Stimulated activated CD8-positive, alpha-beta memory T cell treated with anti-CD3 and anti-CD28 coated beads, Interleukin-4, amount 100 ng/mL, for 1 hour (primary cell): ENCODE measurements at places on chromosomes 13 and 19.

DNA sequence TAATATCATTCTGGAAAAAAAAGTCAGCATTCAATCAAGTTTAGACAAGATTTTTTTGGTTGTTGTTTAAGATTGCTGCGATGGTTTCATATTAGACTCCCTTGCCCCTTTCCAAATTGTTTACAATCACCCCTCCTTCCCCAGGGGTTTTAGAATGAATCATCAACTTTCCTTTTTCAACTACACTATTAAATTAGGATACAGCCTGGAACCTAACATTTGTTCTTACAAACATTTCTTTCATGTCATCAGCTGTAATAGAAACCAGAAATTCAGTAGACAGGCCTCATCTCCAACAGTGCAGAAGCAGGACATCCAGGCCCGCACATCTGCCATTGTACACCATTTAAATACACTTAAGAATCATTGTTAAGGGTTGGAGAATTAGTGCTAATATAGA, 44.4 kb upstream of the WDFY2 start:
- no peak for DNase-seq

- no peak for DNase-seq
Observed at GRCh38 chr19:29288256-29288655, 75.3 kb upstream of the UQCRFS1 start.

GRCh38 chr19:13092158-13092543, 10.5 kb downstream of the LYL1 start:
- no peak for DNase-seq

- no peak for DNase-seq
Observed at GRCh38 chr19:5881543-5882299, 11.4 kb upstream of the FUT5 start.

DNA sequence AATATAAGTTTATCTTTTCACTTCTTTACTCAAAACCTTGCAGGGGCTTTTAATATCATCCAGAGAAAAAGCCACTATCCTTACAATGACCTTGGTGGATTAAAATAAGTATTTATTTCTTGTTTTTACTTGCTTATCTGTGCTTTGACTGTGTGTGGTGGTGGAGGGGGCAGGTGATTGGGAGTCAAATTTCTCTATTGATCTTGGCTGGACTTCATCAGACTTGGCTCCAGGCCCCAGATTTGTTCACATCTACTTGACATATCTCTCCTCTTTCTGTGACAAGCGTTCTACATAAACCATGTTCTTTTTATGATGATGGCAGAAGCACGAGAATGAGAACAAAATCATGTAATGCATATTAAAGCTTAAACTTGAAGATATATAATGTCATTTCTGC, 670.8 kb downstream of the PCDH17 start:
- no peak for DNase-seq

GRCh38 chr13:90623318-90624011, 724.0 kb upstream of the MIR17HG start:
- DNase-seq: no peak

DNA sequence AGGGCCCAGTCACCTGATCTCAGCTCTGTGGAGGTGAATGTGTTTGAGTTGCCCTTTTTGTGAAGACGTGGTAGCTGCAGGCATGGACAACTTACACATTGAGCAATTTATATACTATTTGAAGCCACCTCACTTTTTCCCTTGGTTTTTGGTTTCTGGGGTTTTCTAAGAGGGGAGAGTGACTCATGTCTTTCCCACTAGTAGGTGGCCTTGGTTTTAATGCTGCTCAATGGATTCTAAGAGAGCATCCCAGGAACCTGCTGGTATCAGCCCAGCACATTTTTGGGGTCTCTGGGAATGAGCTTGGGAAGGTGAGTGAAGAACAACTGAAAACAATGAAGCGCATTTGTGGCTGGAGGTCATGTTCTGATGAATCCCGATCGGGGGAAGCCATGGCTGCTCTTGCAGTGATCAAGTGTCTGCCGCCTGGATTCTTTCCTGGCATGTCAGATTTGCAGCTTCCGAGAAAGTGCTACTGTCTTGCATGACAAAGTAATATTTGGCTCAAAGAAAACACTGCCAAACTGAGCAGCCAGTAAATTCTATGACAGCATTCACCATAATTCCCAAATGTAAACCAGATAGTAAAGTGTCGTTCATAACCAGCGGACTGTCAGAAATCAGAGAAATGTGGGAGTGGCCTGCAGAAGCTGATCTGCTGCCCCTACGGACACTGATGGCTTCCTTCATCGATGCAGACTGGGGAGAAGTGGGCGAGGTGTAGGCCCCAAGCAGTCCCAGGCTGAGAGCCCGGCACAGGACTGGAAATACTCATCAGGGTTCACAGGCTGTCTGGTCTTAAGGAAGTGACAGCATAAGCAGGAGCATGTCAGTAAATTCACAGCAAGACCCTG, 98.7 kb downstream of the COL4A2 start:
- DNase-seq: no peak

DNA sequence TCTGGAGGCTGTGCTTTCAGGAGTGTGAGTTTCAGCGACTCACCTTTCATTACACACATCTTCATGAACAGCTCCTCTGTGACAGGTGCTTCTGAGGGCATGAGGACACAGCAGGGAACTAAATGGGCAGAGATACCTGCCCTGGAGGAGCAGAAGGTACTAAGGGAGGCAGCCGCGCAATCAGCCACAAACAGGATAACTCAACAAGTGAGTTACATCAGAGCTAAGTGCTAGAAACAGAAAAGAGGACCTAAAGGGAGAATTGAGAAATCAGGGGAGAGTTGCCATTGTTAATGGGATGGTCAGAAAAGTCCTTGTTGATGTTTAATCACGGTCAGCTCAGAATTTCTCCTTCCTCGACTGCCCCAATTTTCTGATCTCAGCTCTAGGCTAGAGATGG, 42.5 kb downstream of the SYDE1 start:
- no peak for DNase-seq

GRCh38 chr19:19278315-19278714, 5.2 kb upstream of the TM6SF2 start:
- DNase-seq: no peak

GRCh38 chr13:112879283-112879833, 89.7 kb upstream of the MCF2L start:
- DNase-seq: no peak

- no peak for DNase-seq
Observed at GRCh38 chr19:35908010-35908441, at the start of gene TYROBP. Gene TYROBP (minus strand): TSS chr19:35908295. CDS start chr19:35908228, 67 bp downstream.

DNA sequence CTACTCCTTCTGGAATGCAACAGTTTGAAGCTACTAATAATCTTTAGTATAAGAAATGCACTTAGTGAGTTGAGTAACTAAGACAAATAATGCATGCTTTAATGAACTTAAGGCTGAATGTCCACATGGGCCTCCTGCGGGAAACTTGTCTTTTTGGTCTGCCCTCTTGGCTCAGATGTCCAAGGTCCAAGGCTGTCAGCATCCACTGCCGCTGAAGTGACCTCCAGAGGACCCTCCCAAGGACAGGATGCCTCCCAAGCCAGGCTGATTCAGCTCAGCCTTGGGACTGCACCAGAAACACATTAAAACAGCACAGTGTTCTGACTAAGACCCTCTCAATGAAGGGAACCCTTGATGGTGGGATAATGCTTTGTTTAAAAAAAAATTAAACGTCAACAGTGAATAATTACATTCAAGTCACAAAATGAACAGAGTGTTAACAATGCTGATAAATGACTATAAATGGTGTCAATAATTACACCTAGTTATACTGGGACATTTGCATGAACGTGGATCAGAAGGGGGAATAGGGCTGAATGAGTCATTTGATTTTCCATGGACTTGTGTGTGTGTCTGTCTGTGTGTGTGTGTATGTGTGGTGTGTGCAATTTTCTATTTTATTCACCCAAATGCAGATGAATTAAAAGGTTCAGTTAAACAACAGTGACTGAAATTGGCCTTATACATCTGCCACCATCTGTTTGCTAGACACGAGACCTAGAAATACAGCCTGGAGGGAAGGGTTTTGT, 150.5 kb downstream of the COL4A1 start:
- no peak for DNase-seq

DNA sequence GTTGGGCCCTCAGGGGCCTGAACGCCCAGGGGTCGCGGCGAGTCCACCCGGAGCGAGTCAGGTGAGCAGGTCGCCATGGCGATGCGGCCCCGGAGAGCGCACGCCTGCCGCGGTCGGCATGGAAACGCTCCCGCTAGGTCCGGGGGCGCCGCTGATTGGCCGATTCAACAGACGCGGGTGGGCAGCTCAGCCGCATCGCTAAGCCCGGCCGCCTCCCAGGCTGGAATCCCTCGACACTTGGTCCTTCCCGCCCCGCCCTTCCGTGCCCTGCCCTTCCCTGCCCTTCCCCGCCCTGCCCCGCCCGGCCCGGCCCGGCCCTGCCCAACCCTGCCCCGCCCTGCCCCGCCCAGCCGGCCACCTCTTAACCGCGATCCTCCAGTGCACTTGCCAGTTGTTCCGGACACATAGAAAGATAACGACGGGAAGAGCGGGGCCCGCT, at the start of gene CCNA1:
Gene CCNA1 (plus strand): TSS at position 390 of the 439 bp plus-strand sequence. CDS start 562 bp downstream, outside the sequence.
- no peak for DNase-seq

GRCh38 chr19:30968210-30968609, 381.0 kb downstream of the TSHZ3 start:
- DNase-seq: no peak

DNA sequence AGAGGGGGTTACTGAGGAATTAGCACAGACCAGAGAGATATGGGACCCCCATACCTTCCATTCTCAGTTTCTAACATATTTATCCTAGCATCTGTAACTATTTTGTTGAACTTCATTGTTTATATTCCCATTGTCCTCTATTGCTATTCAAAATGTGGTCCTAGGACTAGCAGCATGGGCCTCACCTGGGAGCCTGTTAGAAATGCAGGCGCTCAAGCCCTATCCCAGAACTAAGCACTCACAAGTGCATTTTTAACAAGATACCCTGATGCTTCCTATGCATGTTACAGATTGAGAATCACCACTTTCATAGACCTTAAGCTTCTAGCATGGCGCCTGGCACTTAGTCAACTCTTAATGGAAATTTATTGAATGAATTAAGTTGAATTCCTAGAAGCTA, 58.3 kb upstream of the TDRD3 start:
- DNase-seq: no peak

GRCh38 chr13:33138441-33138840, 122.2 kb downstream of the KL start:
- DNase-seq: no peak

DNA sequence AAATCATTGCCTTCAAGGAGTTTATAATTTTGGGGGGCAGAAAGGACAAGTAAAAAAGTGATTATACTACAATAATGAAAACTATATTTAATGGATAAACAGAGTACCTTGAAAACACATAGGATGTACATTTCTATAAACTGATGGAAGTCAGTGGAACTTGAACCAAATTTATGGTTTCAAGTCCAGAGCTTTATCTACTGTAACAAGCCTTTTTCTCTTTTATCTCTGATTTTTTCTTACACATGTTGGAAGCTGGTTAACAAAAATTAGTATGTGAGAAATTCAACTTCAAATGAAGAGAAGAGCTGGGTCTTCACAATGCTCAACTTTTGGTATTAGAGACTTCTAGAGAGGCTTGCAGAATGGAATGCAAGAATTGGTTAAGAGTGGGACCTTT, 393.6 kb downstream of the LMO7 start:
- DNase-seq: no peak

- DNase-seq: no peak
Observed at GRCh38 chr13:113096745-113097305, 8.8 kb upstream of the F7 start.

DNA sequence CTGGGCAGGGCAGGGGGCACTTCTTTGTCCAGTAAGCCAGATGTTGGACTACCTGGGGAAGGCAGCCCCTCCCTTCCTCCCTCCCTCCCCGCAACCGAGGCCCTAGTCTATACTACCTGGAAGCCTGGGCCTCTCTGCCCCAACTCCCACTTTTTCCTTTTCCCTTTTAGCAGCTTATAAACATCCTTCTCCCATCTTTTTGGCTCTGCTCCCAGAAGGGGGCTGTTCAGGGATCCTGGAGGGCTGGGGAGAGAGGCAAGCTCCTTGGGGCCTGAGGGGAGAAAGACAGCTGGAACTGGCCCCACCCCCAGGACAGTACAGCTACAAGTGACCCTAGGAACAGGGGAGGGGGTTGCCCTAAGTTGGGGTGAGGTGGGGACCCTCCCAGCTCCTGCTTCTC, 44.9 kb downstream of the LYL1 start:
- DNase-seq: no peak

GRCh38 chr19:47529018-47529742, 14.3 kb upstream of the NAPA start:
- no peak for DNase-seq

DNA sequence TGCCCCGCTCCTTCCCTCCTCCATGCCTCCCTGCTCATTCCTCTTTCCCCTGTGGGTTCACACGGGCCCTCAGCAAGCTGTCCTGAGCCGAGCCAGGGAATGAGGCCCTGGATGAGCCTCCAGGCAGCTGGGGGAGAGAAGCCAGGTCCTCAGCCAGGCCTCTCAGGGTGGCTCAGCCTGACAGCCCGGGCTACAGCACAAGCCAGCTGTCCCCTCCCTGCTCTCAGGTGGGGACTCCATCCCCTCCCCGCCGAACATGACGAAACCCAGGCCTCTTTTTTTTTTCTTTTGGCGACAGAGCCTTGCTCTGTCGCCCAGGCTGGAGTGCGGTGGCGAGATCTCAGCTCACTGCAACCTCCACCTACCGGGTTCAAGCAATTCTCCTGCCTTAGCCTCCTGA, 40.0 kb upstream of the MATK start:
- DNase-seq: no peak

- no peak for DNase-seq
Observed at GRCh38 chr19:46634656-46635218, 1.3 kb downstream of the GNG8 start.

DNA sequence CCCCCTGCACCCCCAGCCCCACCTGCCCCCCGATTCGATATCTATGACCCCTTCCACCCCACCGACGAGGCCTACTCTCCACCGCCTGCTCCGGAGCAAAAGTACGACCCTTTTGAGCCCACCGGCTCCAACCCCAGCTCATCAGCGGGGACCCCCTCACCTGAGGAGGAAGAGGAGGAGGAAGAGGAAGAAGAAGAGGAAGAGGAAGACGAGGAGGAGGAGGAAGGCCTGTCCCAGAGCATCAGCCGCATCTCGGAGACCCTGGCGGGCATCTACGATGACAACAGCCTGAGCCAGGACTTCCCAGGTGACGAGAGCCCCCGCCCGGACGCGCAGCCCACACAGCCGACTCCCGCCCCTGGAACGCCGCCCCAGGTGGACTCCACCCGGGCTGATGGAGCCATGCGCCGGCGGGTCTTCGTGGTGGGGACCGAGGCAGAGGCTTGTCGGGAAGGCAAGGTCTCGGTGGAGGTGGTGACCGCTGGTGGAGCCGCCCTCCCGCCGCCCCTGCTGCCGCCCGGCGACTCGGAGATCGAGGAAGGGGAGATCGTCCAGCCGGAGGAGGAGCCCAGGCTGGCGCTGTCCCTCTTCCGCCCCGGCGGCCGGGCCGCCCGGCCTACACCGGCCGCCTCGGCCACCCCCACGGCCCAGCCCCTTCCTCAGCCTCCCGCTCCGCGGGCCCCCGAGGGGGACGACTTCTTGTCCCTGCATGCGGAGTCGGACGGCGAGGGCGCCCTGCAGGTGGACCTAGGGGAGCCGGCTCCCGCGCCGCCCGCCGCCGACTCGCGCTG, 9.2 kb downstream of the SCAF1 start:
- DNase-seq: no peak
